Stimulated activated CD4-positive, alpha-beta T cell treated with anti-CD3 and anti-CD28 coated beads, Interleukin-12 subunit alpha, Interleukin-12 subunit beta, amount 100 ng/mL, for 4 hours (primary cell): ENCODE measurements at places on chromosomes 12 and 14.

GRCh38 chr14:105131241-105131640 is 37.3 kb downstream of the JAG2 start:
- no peak for DNase-seq

- DNase-seq: no peak
Observed at GRCh38 chr12:84696281-84696680, 216.3 kb downstream of the SLC6A15 start.

DNA sequence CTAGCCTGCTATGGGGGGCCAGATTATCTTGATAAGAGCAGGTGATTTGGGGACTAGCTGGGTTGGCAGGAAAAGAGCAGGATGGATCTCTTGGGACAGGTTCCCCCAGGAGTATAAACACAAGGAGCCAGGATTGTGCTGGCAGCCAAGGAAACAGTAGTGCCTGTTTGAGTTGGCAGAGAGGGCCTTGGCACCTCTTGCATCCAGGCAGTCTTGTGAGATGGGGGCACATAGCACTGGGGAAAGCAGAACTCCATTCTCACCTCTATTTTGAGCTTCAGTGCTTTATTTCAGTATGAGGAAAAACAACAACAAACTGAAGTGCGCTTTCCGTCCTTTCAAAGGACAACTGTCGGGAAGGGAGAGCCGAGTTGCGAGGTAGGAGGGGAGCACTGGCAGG is 9.4 kb upstream of the UNC119B start:
- no peak for DNase-seq

GRCh38 chr12:81520064-81520945 is 238.8 kb downstream of the PPFIA2 start:
- no peak for DNase-seq

DNA sequence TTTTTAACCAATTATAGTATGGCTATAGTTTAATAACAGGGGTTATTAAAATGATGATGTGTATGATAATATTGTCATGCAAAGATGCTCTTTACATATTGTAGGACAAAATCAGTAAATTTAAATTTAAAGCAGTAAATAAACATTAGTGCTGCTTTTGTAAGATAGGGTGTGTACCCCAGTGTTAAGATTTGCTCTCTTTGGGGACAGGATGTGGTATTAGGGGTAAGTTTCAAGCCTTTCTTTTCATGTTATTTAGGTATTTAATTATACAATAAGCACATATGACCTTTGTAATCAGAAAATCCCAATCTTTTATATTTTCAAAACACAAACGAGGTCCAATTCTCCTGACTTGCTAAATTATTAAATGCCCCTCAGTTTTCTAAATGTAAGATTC is 39.7 kb upstream of the RPH3A start:
- DNase-seq: no peak
